ENCODE measurements at places on chromosomes 1 and 21.
A peak's percentile ranks its signal among the peaks of the same experiment; 100 is the strongest.

DNA sequence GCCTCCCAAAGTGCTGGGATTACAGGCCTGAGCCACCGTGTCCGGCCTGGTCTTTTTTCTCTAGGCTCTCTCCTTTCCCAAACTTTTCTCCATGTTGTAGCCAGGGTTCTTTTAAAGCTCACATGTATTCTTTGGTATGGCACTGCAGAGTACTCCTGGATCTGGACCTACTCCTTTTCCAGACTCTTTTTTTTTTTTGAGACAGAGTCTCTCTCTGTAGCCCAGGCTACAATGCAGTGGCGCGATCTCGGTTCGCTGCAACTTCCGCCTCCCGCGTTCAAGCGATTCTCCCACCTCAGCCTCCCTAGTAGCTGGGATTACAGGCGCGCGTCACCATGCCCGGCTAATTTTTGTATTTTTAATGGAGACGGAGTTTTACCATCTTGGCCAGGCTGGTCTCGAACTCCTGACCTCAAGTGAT, 602 bp upstream of the MED18 start:
- DNase-seq, result no peak

GRCh38 chr21:43950936-43951335, 61.2 kb upstream of the TRAPPC10 start:
- DNase-seq, result no peak

GRCh38 chr1:181768930-181769280, 285.6 kb downstream of the CACNA1E start:
- no peak for DNase-seq

GRCh38 chr1:234568345-234568744, 41.6 kb downstream of the IRF2BP2 start:
- DNase-seq, result no peak

GRCh38 chr1:27557596-27558340, 46.2 kb downstream of the AHDC1 start:
- peak; percentile 91 for DNase-seq

DNA sequence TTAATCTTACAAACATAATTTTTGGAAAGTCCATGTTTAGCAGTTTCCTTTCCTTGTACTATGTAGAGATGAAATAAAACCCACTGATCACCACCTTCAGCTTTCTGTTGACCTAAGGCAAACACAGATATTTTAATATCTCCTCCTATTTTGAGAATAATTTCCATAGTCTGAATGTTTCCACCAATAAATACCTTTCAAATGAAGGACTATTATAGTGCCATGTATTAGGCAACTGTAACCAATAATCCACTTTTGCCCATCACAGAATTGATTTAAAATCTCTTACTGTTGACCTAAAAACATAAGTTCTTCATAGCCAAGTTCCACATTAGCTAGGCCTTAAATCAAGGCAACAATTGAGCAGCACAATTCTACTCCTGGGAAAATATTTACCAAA, 1.8 kb downstream of the CDC42BPA start:
- no peak for DNase-seq

- DNase-seq, result peak; percentile 98
These were observed 71.7 kb upstream of the ETS2 start for GRCh38 chr21:38733972-38734546.

DNA sequence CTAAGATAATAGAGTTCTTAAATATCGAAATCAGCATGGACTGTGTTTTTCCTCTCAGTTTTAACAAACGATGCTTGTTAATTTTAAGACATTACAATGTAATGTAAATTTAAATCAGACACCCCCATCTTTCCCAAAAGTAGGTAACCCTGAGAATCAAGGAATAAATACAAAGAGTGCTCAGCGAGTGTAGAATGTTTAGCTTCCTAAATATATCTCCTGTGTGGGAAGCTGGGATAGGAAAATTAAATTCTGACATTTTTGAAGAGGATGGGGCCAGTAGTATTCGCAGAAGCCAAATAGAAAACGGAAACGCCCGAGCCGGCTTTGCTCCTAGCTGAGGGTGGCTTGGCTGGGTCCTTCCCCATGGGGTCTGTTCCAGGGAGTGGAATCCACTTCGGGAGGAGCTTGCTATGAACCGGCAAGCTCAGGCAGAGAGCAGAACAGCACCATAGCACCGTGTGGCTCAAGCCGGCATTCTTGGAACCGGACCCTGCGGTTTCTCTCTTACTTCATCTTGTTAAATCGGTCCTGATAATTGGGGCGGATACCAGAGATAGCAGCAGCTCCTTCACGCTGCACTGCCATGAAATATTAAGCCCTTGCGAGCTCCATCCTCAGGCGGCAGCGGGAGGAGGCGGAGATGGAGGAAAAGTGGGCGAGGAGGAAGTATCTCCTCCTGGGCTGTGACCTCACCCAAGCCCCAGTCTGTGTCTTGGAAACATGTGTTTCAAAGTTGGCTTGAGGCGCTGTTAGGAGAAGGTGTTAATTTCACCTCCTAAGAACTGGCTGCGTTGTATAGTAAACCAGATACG, 24.9 kb downstream of the MAP3K7CL start:
- DNase-seq, result no peak

DNA sequence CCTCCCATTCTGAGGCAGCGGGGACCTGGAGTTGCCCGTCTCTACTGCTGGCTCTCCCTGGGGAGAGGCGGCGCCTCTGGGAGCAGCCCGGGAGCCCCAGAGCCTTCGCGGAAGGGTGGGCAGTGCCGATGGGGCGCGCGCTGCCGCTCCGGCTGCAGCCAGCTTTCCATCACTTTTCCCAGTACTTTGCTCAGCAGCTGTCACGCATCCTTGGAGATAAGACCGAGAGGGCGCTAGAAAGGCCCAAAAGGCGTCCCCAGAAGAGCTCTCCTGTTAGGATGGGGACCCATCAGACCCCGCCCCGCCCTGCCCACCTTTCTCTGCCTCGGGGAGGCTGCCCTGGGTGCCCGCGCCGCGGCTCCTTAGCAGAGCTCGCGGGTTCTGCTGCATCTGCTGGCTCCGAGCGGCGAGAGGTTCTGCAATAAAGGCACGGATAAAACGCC, 534 bp downstream of the KCNH1 start:
- DNase-seq, result no peak

GRCh38 chr1:184739070-184739469, 15.6 kb downstream of the EDEM3 start:
- DNase-seq, result no peak

- DNase-seq, result no peak
These were observed 8.5 kb downstream of the CHRNB2 start for GRCh38 chr1:154575951-154576566.

DNA sequence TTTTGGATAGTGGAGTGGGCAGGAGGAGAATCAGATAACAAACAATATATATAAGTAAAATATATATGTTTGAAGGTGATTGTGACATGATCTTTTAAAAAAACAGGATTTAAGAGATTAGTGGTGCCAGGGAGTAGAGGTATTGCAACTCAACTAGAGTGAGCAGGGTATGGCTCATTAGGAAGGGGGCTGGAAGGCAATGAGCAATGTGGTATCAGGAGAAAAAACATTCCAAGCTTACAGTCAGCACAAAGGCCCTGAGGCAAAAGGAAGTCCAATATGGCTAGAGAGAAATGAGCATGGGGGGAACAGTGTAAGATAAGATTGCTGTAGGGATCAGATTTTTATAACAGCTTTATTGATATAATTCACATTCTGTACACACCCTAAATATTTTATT, 5.3 kb upstream of the GADD45A start:
- no peak for DNase-seq

- no peak for DNase-seq
These were observed 200.6 kb downstream of the ADGRL2 start for GRCh38 chr1:82001345-82001744.

DNA sequence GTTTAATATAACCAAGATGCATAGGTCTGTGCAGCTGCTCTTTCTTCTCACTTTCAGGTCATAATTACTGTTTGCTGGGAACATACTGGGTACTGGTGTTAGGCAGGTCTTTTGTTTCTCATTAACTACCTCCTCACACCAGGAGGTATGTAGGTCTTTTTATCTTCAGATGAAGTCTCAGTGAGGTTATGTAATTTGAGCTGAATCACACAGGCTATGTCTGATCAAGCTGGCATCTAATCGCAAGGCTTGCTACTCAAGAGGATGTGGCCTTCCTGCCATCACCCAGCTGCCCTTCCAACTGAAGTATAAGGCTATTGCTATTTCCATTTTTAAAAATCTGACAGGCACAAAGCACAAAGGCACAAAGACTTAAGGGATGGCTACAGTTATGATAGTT, 96.4 kb downstream of the RUNX1 start:
- DNase-seq, result no peak

GRCh38 chr1:66445492-66446181, 88.3 kb upstream of the SGIP1 start:
- no peak for DNase-seq

- no peak for DNase-seq
These were observed 5.0 kb upstream of the RGS18 start for GRCh38 chr1:192153276-192153675.

GRCh38 chr1:237166593-237167101, 124.7 kb downstream of the RYR2 start:
- DNase-seq, result no peak

- DNase-seq, result no peak
These were observed 26.6 kb downstream of the DHRS3 start for GRCh38 chr1:12591267-12591938.

DNA sequence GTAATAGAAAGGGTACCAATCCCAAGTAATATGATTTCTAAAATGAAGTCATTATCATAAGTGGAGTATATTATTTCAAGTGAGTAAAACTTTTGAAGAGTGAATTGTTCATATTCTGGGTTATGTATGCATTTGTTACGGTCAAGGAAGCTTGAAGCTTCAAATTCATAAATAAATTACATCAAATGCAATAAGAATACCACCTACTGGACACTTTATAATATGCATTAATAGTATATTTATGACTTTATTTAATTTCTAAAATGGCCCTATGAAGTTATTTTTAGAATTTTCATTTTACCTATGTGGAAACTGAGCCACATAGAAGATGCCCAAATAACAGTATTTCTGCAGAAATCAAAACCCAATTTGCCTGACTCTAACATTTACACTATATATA, 260.6 kb downstream of the SMYD3 start:
- no peak for DNase-seq

GRCh38 chr21:31548688-31549087, 110.8 kb upstream of the SOD1 start:
- no peak for DNase-seq

- peak; percentile 55 for DNase-seq
These were observed 103.6 kb downstream of the KIF26B start for GRCh38 chr1:245258271-245258920.

- DNase-seq, result no peak
These were observed 10.4 kb downstream of the DEGS1 start for GRCh38 chr1:224193319-224193966.

DNA sequence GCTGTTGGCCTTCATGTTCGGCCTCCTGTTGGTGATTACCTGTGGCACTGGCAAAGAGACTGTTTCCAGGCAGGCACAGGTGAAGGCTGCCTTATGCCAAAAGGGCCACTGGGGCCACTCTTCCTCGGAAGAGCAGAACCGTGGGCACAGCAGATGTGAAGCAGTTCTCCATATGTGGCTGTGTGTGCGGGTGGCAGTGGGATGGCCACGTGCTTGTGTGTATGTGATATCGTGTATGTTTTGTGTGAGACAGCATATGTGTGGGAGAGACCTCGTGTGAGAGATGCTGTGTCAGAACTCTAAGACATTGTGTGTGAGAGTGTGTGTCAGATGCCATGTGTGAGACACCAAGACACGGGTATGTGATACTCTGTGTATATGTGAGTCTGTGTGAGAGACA, 53.4 kb upstream of the KDM4A start:
- DNase-seq, result no peak

DNA sequence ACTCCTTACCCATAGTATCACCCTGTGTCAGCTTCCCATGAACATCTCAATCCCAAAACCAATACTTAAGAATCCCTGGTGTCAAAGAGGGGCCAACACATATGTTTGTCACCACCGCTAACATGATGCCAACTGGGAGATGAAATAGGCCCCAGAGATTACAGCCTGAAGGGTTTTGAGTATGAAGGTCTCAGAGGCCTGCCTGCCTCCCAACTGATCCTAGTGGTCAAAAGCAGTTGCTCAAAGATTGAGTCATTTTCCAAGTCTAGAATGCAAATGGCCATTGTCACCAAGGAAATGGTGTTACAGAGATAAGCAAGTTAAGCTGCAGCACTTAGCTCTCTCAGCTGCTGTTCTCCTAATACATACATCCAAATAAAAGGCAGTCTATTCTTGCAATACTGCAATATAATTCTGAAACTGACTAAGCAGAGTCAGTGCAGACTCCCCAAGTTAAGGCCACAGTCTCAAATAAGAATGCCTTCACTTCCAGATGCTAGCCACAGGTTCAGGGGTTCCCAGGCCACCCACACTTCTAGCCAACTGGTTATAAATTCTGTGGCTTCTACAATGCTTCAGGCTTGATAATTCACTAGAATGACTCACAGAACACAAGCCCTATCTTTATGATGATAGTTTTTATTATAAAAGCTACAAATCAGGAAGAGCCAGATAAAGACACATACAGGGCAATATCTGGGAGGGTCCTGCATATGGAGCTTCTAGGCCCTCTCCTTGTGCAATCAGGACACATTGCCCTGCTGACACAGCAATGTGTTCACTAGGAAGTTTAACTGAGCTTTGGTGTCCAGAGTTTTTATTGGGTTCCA, 18.7 kb downstream of the DUSP10 start:
- DNase-seq, result no peak

DNA sequence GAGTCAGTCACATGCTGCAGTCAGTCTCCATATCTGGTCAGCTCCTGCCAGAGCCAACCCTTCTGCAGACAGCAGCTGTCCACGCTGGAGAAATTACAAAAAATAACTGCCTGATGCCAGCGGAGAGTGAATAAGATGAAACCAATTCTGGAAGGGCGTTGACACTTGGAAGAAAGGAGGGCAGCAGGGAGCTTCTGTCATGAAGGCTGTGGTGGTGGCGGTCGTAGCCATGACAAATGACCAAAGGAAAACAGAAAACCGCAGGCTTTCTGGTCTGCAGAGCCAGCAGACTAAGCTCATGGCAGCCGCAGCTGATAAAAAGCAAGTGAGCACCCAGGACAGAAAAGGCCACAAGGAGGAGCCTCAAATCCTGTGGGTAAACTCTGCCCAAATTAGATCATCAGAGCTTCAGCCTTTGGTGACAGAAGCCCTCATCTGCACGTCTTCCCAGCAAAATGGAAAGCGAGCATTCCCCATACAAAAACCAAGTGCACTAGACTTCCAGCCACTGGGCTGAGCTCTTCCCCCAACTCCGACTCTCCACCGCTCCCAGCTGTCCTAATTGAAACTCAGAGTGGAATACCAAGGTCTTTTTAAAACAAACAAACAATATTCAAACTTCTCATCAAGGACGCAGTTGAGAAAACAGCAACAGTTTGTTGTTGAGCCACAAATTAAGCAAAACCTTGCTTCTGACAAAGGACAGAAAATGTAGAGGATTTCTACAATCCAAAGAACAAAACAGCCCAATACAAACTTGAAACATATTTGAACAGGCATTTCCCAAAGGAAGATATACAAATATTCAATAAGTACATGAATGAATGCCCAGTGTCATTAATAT, 28.7 kb downstream of the RSPH1 start:
- DNase-seq, result peak; percentile 52

Data from colonic mucosa (tissue), 4 donors.